ENCODE measurements at places on chromosomes 2 and 18.

- DNase-seq: no peak
Measured at GRCh38 chr2:240219208-240219890, 78.9 kb upstream of the OTOS start.

GRCh38 chr18:34978533-34978893 lies 62.7 kb upstream of the MAPRE2 start:
- no peak for DNase-seq

- no peak for DNase-seq
Measured at GRCh38 chr2:63741884-63742579, 99.7 kb upstream of the UGP2 start.

DNA sequence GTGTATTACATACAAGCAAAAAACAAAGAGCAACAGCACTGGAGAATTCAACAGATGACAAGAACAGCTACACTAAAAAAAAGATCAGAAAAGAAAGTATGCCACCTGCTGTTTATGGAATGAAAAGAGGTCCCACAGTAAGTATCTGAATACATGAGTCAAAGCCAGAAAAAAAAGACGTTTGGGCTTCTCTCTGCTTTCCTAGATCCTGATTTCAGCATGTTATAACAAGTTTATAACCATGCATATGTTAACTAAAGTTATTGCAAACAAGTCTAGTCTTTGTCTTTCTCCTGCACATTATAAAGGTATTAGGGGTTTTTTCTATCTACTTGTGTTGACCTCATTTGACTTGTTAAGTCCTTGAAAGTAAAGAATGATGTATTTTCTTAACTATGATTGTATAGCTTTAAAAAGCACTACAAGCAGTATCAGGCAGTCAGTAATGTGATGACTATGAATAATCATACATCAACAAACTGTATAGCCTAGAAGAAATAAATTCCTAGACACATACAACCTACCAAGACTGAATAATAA lies 108.5 kb upstream of the COL5A2 start:
- no peak for DNase-seq

DNA sequence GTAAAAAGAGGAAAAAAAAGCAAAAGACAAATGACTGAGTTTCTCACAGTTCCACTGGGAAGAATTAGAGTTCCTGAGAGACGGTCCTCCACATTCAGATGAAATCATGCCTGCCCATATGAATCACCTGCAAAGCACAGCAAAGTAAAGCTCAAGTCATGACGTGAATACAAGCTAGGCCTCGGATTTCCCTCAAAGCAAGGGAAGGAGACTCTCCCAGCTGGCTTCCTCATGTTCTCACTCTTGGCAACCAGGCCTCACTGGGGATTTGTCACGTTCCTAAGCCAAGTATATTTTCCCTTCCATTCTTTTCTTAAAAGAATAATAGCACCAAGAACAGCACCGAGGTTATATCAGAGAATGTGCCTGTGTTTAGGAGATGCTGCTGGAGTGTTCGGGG lies 47.0 kb downstream of the CYP27C1 start:
- DNase-seq: peak; percentile 62

DNA sequence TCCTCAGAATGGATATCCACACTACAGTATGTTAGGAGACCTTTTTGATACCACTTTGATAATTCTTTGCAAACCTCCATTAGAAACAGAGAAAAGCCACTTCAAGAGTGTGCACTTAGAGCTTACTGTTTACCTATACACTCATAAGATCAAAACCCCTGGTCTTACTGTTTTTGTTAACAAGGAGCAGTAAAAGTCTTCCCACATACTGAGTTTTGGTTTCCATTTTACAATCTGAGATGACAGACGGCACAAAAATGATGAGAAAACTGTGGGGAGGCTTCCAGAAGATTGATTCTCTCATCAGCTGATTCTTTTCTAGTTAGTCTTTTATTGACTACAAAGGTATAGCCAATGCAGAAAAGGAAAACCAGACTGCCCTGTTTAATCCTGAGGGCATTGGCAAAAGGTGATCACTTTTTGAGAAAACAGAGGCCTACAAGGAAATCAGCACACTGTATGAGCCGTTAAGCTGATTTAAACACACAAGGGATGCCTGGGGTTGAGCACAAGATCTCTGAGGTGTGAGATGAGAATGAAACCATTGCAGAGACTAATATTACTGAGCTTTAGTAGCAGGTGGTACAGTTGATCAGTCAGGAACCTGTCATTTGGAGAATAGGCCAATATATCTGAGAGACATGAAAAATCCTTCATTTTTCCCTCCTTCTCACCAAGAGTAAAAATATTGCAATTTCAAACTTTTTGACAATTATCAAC lies 368.6 kb downstream of the GRB14 start:
- no peak for DNase-seq

DNA sequence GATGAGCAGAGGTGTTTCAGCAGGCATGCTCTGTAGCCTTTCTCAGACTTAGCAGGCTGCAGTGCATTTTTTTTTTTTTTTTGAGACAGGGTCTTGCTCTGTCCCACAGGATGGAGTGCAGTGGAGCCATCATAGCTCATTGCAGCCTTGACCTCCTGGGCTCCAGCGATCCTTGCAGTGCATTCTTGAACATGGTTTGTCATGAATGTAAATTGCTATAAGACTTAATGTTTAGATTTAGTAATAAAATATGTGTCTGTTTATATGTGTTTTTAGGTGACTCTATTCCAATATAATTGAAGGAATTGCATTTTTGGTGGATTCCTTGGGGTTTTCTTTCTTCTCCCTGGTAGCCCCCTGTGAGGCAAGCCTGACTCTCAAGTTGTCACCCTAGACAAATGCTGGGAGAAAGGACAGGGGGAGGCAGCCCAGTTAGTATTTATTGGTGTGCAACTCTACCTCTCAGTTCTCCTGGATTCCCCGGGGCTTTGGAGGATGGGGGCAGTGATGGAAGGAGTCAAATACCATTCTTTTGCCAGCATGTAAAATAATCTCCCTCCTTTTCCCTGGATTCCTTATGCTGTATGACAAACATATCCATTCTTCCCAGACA lies 22.7 kb downstream of the LYPD6B start:
- DNase-seq: no peak

GRCh38 chr2:137987011-137987410 lies 22.7 kb downstream of the HNMT start:
- no peak for DNase-seq

GRCh38 chr2:160918906-160919503 lies 241.2 kb upstream of the TANK start:
- DNase-seq: peak; percentile 62

DNA sequence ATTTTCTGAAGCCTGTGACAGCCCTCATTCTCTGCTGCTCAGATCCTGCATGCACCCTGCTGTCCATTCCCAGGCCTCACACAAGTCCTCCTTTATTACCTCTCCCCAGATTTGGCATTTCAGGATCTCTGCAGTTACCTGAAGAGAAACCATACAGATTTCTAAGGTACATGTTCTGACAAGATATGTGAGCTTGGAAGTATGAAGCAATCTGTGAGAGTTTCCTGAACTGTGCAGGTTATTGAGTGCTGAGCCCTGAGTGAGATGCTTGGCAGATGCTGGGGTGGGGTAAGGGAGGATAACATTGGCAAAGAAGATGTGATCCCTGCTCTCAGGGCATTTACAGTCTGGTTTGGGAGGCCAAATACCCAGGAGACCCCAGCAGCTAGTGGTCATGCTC lies 122.1 kb upstream of the STPG4 start:
- no peak for DNase-seq

Data from sciatic nerve (tissue), 2 donors.